ENCODE measurements at places on chromosomes 13 and 19.

GRCh38 chr19:4660181-4660791 is 9.9 kb downstream of the MYDGF start:
- DNase-seq, result peak; percentile 49

GRCh38 chr19:16154557-16154956 is 11.1 kb downstream of the HSH2D start:
- no peak for DNase-seq

DNA sequence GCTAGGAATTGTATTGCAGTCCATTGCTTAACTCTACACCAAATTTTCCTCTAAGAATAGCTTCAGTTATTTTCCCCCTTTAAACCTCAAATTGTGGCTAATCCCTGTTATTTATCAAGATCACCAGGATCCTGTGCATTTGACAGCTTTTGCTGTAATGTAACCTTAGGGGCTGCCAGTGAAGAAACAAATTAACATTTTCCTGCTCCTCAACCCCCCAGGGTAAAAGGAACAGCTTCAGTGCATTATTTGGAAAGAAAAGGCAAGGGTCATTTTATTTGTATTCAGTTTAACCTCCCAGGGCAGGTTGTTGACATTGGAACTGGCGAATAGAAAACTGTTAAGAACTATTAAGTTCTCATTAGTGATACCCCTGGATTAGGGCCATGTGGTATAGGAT is 57.0 kb downstream of the PCDH20 start:
- no peak for DNase-seq

DNA sequence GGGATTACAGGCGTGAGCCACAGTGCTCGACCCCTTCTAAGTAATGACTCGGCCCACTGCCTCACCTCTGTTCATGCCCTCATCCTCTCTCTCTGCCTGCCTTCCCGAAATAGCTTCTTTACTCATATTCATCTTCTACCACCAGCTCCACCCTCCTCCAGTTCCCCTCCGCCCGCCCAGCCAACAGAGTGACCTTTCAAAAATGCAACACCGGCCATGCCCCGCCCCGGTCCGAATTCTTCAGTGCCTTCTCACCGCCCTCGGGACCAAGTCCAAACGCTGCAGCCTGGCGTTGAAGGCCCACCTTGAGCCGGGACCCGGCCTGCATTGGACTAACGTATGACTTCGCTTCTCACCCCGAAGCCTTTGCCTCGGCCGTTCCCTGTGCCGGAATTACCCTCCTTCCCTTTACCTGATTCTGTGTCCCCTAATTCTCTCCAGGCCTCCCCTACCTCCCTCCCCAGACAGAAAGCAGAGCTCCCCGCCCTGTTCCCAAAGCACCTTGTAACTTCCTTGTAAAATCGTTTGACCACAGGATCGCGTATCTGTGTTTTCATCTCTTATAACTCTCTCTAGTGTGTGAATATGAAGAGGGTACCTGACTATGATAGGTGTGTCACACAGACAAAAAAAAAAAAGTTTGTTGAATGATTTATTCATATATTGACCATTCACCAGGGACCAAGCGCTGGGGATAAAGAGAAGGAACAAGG is 8.1 kb upstream of the MUC16 start:
- no peak for DNase-seq

DNA sequence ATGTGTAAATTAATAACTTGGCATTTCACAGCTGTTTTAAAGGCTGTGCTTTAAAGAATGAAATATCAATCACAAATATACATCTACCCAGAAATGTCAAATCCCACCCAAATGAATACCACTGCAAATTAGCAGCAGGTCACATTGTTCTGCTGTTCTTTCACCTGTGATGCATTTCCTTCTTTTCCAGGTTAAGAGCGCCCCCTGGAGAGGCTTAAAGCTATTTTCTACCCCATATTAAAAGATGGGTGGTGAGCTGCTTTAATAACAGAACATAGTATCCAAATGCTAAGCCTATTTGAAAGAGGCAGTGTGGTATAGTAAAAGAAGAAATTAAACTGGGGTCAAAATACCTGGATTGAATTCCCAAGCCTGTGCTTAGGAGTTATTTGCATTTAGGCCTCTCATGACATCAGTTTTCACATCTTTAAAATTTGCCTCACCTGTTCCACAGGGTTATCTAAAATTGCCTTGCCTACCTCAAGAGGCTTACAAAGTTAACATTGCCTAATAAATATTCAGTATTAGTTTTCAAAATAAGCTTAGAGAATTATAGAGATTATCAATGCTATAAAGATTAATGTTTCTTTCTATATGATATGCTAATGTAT is 396.9 kb upstream of the SLITRK5 start:
- DNase-seq, result peak; percentile 40

DNA sequence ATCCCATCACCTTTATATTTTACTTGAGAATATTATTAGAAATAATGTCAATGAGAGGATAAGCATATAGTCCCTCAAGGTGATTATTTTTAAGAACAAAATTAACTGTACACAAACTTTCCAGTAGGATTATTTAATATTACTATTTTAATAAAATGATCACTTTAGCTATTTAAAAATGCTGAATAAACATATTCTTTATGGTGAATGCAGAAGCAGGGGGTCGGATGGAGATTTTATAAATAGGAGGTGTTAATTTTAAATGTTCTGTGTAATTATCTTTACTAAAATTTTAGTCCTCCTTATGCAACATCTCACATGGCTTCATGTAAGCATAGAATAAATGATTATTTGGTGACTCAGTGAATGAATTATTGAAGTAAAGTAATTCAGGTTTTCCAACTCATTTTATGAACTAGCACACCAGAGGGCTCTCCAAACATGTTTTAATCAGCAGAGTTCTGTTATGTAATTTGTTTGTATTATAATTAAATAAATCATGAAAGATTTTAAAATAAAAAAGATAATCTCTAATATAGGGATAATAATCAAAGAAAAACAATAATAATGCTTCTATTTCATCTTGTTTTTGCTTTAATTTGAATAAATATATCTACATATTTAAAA is 1635.2 kb downstream of the EFNB2 start:
- DNase-seq, result no peak

DNA sequence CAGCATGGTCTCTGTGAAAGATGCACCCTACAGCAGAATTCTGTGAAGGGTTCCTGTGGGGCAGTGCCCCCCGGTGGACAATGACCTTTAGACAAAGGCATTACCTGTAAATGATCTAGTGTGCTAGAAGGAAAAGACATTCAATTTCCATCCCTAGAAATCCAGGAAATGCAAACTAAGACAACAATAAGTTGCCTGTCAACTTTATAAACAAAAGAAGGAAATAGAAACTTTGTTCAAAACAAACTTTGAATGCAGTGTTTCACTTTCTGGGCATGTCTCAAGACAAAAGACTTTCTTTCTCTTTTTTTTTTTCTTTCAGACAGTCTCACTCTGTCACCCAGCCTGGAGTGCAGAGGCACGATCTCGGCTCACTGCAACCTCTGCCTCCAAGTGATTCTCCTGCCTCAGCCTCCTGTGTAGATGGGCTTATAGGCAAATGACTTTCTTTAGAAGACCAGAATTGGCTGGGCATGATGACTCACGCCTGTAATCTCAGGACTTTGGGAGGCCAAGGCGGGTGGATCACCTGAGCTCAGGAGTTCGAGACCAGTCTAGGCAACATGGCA is 15.5 kb downstream of the TEX101 start:
- peak; percentile 65 for DNase-seq

- no peak for DNase-seq
These were observed 88.7 kb upstream of the PCDH9 start for GRCh38 chr13:67318860-67319259.

DNA sequence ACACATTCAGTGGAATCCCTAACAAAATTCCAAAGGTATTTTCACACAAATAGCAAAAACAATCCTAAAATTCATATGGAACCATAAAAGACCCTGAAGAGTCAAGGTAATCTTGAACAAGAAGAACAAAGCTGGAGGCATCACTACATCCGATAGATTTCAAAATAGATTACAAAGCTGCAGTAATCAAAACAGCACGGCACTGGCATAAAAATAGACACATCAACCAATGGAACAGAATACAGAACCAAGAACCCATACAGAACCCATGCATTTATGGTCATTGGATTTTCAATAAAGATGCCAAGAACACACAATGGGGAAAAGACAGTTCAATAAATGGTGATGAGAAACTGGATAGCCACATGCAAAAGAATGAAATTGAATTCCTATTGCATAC is 32.5 kb downstream of the ZNF566 start:
- no peak for DNase-seq

- DNase-seq, result no peak
These were observed 769 bp upstream of the TMEM272 start for GRCh38 chr13:51845574-51846318.

GRCh38 chr13:79246578-79246949 is 159.5 kb downstream of the RBM26 start:
- DNase-seq, result no peak

DNA sequence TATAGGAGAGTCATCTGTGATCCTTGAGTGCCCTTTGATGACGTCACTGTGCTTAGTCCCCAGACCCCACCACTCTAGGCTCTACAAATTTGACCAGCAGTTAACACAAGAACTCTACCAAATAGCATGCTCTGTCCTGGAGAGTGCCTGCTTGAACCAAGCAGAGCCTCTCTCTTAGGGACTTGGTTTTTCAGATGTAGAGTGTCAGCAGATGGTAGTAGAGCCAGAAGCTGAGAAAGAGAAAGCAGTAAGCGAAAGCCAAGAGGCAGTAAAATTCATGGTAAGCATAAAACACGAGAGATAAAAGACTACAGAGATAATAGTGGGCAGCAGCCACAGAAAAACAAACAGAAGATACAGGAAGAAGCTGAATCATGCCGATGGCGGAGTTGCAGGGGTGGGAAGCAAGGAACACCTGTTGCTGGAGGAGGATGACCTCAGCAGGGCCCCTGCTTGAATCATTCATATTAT is 193.3 kb downstream of the SLC7A1 start:
- DNase-seq, result no peak

DNA sequence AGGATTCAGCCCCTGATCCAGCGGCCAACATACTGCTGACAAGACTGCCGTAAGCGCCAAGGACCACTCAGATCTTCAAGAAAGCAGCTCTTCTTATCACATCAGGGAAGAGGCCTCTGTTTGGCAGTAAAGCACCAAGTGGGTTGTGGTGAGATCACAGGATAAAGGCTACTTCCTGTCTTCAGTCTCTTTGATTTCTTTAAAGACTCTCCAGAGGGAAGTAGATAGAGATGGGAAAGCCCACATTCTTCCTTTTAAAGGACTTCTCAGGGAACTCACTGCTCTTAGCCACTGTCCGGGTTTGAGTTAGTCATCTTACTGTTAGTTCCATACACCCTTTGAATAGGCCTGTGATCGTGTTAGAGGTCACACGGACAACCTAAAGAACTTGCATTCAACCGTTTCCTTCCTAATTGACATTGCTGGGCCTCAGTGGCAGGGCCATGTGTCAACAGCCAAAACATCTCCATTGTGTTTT is 47.2 kb upstream of the POMP start:
- peak; percentile 93 for DNase-seq

GRCh38 chr19:17778251-17778967 is 16.5 kb upstream of the B3GNT3 start:
- peak; percentile 82 for DNase-seq

DNA sequence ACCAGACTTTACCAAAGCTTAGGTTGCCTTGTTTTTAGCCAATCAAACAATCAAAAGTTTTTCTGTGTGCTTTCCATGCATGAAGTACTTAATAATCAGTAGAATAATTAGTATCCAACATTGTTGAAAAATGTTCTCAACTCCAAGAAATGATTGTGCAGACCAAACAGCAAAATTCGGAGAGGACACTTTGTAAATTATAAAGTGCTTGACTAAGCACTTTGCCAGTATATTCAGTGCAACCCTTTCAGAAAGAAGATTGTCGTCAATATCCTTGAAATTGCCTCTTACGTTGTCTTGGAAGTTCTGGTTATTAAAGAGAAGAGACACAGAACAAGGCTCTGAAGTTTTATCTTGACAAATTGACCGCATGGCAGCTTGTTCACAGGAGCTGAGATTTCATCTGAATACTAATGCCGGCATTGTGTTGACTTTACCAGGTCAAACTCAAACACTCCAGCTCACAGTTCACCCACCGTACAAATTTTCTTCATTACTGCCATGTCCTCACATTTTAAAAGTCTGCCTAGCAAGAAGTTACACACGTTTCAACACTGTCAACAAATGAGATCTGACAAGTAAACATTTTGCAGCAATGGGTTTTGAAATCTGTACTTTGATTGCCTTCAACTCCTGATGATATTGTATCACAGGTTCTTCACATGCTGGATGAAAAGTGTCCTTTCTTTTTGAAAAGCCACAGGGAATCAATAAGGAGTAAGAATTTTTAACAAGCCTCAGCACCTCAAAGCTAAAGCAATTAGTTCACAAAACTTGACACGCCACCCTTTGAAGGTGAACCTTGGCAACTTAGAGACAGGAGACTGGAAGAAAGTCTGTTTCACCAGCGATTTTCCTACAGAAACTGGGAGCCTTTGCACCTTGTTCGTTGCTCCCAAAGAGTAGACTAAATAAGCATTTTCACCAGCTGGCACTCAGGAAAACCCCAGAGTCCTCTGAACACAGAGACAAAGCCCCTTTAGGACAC is 150.9 kb downstream of the RFC3 start:
- no peak for DNase-seq

- DNase-seq, result no peak
These were observed 12.2 kb downstream of the NEK3 start for GRCh38 chr13:52147225-52147624.

GRCh38 chr19:5578097-5578846 is 10.5 kb upstream of the TINCR start:
- DNase-seq, result peak; percentile 65

DNA sequence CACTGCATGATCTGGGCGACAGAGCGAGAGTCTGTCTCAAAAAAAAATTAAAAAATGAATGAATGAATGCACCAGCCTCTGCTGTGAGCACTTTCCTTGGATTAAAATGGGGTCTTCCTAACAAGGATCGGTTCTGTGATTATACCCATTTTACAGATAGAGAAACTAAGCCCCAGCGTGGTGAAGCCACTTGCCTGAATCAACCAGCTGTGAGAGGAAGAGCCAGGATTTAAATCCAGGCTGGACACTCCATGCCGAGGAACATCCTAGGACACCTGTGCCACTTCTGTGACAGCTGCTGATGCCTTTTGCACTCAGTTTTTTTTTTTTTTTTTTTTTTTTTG is 14.1 kb downstream of the TLE5 start:
- no peak for DNase-seq

DNA sequence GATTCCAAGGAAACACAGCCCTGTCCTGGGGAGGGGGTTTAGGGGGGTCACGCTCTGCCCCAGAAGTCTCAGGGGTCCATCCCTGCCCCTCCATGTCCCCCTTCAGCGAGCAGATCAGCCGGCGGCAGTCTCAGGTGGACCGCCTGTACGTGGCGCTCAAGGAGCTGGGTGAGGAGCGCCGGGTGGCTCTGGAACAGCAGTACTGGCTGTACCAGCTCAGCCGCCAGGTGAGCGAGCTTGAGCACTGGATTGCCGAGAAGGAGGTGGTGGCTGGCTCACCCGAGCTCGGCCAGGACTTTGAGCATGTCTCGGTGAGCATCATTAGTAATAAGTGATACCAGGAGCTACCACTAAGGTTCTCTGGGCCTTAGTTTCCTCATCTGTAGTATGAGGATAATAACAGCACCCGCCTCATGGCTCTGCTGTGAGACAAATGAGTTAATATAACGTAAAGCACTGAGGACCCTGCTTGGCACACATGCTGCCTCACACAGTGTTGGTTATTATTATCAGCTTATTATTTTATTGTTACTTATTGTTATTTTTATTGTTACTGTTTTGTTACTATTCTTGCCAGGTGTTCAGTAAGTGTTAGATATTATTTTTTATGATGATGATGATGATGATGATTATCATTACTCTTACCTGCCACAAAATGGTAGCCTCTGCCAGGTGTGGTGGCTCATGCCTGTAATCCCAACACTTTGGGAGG is 20.5 kb upstream of the SHKBP1 start:
- no peak for DNase-seq

- DNase-seq, result no peak
These were observed 16.8 kb downstream of the ZNF83 start for GRCh38 chr19:52621376-52621775.

All from suppressor macrophage treated with lipopolysaccharide for 4 hours (primary cell).